Epithelial cell of proximal tubule (primary cell): ENCODE measurements at places on chromosomes 16 and 17.

DNA sequence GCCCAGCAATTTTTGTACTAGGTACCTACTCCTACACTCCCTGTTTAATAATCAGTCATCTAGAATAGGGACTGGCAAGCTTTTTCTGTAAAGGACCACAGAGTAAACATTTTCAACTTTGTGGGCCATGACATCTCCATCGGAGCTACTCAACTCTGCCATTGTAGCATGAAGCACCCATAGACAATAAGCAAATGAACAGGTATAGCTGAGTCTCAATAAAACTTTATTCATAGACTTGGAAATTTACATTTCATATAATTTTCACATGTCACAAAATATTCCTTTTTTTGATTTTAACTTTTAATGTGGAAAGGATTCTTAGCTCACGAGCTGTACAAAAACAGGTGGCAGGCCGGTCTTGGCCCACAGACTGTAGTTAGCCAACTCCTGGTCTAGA is 345.8 kb downstream of the SOX9 start:
- no peak for DNase-seq

DNA sequence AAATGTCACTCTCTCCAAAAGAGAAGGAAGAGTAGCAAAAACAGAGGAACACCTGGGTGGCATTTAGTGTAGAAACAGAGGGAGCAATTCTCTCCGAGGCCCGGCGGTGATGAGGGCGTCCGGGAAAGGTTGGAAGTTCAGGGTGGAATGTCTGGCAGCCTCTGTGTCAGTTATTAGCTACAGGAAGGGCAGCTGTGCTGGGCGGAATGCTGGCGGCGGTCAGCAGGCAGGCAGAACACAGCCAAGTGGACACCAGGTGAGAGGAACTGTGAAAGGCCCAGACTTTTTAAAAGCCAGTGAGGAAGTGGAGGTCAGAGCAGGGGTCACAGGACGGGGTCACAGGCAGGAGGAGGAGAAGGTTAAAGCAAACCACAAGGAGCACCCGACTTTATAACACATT is 238.1 kb downstream of the NTN1 start:
- no peak for DNase-seq

- no peak for DNase-seq
Measured at GRCh38 chr16:83808573-83809014, 816 bp downstream of the HSBP1 start.

DNA sequence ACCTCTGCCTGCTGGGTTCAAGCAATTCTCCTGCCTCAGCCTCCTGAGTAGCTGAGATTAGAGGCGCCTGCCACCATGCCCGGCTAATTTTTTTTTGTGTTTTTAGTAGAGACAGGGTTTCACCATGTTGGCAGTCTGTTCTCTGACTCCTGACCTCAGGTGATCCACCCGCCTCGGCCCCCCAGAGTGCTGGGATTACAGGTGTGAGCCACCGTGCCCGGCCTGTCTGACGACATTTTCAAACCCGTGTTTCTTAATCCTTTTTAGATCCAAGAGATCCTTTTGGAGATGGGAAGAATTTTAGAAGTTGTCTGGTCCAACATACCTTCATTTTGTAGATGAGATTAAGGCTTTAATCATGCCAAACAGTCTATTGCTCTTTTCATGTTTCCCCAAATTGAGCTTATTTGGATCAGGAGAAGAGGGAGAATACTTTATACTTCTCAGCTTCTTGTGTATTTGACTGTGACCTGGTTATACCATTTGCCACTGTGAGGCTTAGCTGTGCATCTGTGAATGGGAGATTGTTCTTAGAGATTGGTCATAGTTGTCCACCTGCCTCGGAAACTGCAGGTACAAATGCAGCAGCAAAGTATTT is 25.8 kb downstream of the USP10 start:
- no peak for DNase-seq

GRCh38 chr17:58375811-58376210 is 23.8 kb upstream of the SUPT4H1 start:
- no peak for DNase-seq

DNA sequence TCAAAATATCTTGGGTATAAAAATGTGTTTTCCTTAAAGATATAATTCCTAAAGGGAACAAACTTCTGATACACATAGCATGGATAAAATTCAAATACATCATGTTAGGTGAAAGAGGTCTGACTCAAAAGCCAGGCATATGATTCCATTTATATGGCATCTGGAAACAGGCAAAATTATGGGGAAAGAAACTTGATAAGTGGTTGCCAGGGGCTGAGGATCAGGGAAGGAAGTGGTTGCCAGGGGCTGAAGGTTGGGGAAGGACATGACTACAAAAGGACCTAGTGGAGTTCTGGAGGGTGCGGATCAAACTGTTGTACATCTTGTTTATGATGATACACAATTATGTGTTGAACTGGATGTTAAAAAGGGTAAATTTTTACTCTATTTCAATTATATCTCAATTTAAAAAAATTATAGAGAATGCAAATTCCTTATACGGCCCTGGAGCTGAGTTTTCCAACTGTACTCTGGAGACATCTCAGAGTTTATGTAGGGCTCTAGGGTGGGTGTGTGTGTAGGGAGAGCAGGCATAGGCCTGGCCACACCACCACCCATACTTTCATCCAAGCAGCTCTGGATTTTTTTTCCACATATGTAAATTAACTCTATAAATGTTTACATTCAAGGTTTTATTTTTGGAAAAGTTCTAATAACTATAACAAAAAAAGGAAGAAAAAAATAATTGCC is 55.0 kb downstream of the AMFR start:
- DNase-seq = no peak

GRCh38 chr17:80826346-80826954 is 165.2 kb upstream of the CHMP6 start:
- no peak for DNase-seq

- DNase-seq = no peak
Measured at GRCh38 chr16:67430977-67431774, at the start of gene HSD11B2. Gene HSD11B2, plus strand, starts transcription at chr16:67431121. Its CDS starts 128 bp downstream, at chr16:67431249.

DNA sequence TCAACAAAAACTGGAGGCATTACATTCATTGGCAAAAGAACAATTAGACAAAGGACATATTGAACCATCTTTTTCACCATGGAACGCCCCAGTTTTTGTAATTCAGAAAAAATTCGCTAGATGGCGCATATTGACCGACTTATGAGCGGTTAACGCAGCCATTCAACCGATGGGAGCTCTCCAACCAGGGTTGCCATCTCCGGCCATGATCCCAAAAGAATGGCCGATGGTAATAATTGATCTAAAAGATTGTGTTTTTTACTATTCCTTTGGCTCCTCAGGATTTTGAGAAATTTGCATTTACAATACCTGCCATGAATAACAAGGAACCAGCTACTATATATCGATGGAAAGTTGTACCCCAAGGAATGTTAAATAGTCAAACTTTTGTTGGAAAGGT is 21.4 kb downstream of the ALOX15B start:
- no peak for DNase-seq

DNA sequence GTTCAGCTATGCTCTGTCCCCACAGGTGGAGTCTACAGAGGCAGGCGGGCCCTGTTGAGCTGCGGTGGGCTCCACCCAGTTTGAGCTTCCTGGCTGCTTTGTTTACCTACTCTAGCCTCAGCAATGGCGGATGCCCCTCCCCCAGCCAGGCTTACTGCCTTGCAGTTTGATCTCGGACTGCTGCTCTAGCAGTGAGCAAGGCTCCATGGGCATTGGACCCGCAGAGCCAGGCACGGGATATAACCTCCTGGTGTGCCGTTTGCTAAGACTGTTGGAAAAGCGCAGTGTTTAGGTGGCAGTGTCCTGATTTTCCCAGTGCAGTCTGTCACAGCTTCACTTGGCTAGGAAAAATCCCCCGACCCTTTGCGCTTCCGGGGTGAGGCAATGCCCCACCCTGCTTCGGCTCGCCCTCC is 89.1 kb downstream of the BCAS3 start:
- no peak for DNase-seq

- DNase-seq = peak; percentile 37
Measured at GRCh38 chr17:77098884-77099545, 41.8 kb upstream of the SEC14L1 start.

DNA sequence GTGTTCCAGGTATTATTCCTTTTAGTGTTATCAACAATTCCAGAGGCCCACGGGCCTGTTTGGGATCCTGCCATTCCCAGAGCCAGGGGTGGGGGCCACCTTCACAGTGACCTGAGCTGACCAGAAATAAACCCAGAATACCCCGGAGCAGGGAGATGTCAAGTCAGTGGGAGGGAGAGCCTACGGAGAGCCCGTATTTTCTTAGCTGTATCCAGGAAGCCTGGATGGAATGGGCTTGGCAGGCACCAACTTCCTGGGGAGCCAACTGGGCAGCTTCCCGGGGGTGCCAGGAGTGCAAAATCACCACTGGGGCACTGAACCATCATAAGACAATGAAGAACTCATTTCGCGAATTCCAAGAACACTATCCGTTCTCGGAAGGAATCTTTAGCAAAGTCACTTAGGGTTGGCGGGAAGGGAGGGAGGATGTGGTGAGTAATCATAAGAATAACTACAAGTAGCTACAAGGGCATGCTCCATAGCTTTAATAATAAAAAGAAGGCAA is 13.2 kb upstream of the MRTFB start:
- DNase-seq = no peak

DNA sequence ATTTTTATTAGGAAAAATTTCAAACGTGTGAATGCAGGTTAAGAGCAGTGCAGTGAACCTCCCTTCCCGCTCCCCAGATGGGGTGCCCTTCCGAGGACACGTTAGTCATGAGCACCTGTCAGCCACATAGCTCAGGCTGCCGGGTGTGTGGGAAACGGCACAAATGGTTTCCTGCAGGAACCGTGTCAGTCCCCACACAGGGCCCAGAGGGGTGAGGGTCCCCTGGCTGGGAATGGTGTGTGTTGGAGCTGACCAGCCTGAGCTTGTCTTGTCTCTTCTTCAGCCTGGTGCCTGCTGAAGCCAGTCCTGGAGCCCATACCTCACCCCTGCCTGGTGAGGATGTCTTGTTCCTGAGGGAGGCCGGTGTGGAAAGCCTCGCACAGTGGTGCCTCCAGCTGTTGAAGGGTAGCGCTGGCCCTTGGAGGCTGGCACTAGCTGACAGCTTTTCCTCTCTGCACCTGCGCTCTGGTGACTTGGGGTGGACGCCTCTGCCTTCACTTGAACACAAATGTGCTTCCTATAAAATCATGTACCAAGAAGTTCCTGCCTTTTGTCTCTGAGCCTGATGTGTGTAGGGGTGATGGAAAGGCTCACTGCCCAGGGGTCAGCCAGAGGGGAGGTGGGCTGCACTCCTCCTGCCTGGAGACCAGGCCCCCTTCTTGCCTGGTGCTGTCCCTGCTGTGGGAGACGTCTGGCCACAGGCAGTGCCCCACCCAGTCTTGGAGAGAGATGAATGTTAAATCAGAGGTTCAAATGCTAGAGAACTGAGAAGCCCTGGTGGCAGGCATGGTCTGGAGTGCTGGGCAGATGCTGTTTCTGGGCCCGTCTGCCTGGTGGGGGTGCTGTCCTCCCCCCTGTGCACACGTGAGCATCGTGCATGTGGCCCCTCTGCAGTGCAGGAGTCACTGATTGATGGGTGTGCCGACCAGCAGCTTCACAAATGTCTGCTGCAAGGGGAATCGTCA is 102.6 kb upstream of the ZNF750 start:
- DNase-seq = no peak

DNA sequence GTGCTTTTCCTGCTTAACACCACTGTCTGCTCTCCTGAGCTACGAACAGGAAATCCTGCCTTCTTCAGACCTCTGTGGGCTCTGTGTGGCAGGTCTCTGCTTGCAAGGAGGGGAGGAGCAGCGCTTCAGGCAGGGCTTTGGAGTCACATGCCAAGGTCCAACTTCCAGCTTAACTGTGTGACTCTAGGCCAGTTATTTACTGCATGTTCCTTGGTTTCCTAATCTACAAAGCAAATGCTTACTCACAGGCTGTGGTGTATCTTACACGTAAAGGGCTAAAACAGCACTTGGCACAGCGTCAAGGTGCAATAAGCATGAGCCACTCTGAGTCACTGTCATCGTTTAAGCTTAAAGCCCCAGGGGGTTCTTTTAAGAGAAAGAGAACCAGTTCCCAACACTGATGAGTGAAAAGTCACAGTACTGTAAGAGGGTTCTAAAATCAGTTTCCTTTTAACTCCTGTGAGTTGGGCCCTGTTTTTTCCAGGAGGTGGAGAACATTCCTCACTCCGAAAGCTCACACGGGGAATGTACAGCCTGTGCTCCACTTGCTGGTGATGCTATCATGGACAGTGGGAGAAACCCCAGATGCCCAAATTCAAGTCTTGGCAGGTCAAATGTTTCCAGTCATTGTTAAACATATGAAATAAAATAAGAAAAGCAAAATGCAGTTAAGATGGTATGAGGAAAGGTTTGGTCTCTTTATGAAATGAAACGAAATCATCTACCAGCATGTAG is 54.1 kb upstream of the BCAR1 start:
- peak; percentile 100 for DNase-seq

DNA sequence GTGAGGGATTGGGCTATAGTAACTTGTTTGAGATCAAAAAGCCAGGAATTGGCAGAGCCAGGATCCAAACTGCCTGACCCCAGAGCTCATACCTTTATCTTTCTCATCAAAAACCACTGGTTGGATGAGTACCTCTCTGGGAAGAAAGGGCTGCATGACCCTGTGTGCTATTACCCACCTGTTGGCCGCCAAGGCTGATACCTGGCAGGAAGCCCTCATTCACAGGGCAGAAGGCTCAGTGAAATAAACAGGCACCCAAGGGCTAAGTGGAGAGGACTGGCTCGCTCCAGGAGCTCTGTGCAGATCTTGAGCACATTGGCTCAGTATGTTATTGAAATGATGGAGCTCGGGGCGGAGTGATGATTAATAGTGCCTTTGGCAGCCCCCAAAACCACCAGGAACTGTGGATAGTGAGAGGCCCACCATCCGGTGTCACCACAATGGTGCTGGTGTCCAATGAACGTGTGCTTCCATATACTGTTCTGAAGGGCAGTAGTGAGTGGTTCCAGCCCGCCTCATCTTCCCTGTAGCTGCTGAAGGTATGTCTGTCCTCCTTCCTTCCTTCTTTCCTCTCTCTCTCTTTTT is 197.6 kb downstream of the MSI2 start:
- DNase-seq = no peak

DNA sequence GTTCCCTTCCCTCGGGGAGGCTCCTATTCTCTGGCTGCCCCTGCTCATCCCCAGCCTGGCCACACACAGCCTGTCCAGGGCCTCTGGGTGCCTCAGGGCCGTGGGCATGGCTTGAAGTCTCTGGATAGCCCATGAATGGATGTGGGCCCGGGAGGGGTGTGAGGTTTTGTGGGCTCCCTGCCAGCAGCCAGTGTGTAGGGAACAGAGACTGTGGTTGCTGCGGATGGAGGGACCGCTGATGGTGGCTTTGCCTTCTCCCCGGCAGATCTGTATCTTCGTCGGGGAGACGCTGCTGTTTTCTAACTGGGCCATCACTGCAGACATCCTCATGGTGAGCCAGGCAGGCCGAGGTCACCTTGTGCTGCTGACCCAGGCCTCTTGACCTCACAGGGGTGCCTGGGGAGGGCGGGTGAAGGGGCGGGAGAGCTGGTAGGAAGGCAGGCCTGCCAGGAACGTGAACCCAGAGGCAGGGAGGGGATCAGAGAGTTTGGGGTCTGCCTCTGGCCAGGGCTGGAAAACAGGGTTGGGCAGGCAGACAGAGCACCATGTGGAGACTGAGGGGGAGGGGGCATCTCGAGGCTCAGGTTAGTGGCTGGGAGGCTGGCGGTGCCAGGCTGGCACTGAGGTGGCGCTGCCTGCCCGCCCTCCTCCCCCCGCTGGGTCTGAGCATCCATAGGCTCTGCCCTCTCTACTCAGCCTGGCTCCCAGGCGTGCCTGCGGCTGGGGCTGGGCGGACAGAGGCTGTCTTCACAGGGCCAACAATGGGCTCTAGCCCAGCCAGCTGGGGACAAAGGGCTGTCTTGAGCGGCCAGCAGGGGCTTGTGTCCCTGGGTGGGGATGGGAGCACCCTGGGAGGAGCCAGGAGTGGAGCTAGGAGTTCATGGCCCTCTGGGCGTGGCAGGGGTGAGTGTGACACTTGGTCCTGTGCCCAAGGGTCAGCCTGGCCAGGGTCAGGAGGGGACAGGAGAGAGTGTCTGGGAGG is 21.4 kb downstream of the MYBBP1A start:
- no peak for DNase-seq
